ENCODE measurements at places on chromosomes 12 and 14. TPM values are rescaled to one million over a fixed set of nuclear protein-coding genes. Genes with fewer than 3 reads are reported as not detected.

Gene TBK1
- 35.7 TPM for total RNA-seq

Gene FAM90A1
- total RNA-seq, result 0.09 TPM

DNA sequence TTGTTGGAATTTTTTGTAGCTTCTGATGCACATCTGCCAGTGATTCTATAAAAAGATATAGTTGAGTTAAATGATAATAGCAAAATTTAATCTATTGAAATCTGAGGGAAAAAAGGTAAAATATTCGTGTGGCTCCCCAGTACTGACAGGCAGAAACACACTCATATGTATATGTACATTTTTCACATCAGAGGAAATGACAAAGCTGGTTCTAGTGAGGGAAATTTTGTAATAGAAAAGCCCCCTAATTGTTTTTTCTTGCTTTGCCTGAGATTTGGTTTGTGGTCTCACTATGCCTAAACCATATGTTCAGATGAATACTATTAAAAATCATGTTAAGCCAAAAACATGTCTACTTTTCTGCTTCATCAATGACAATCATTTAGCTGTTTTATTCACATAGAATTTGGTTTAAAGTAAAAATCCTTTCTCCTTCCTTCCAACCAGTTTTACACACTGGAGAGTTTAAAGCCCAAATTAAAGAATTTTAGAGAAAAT, 203.5 kb downstream of the ANO6 start:
- DNase-seq, result no peak

DNA sequence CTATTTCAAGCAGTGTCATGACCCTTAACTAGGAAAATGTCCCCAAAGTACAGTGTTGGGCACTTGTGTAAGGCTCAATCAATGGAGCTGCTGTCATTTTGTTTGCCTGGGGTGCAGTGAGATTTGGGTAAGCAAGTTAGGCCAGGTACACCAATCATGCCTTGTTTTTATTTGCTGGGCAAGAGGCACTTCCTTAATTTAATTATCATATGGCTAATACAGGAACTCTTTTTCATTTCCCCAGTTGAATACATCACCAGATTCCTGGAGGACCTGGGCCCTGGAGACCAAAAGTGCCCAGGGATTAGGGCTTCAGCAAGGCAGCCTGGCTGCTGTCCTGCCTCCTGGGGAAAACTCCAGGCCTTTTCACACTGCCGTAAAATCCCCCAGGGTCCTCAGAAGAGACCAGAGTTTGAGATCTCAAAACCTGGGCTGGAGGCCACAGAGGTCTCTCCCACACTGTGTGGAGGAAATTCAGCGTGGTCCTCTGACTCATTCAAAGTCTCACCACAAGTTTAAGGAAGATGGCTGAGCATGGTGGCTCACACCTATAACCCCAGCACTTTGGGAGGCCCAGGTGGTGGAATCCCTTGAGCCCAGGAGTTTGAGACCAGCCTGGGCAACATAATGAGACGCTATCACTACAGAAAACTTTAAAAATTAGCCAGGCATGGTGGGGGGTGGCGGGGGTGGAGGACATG, 28.4 kb upstream of the FOXN3 start:
- no peak for DNase-seq

DNA sequence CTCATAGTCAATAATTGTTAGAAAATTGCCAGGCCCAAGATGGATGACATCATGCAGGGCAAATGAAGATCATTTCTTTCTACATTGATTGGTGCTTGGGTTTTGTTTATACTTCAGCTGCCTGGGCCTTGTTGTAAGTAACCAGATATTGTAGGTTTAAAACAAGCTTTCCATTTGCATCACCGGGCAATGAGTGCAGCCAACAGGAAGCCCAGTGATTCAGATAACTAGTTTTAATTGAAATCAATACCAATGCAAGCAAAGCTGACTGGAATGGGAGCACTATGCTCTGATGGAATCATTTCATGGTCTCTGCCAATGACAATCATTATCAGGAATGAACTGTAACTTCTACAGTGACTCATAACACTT, 279.3 kb downstream of the DUSP6 start:
- no peak for DNase-seq

GRCh38 chr12:121794534-121795033, 1.1 kb upstream of the RHOF start:
- no peak for DNase-seq

All from cerebellum (tissue), 4 donors.